ENCODE measurements at places on chromosomes 5 and 9.

DNA sequence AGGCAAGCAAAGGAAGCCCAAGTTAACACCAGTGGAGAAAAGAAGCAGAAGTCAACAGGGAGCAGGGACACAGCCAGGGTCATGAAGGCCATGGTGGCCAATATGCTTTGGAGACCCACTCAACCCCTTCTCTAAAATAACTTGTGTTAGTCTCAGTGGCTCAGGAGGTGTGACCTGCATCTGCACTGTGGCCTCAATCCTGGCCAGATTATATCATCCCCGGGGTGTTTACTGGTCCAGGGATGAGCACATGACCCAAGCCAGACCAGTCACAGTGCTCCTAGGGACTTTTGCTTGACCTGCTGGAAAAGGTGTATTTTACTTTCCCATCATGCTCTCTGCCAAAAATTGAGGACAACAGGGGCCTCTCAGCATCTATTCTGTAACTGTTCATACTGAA lies 105.2 kb downstream of the DPYSL3 start:
- no peak for DNase-seq

DNA sequence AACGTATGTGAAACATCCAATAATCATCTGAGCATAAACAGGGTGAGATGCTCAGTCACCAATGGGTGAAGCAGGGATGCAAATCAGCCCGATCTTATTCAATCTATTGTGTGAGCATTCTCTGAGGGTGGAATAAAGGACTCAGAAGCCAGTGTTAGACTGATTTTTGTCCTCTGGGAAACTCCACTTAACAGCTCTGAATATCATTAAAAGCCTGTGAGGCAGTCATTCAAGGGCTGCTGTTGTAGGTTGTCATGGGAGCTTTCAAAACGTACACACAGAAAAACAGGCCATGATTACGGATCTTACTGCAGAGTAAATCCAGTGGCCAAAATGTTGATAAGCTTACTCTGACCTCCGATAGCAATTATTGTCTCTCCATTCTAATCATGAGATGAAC lies 266.5 kb upstream of the EFNA5 start:
- no peak for DNase-seq

DNA sequence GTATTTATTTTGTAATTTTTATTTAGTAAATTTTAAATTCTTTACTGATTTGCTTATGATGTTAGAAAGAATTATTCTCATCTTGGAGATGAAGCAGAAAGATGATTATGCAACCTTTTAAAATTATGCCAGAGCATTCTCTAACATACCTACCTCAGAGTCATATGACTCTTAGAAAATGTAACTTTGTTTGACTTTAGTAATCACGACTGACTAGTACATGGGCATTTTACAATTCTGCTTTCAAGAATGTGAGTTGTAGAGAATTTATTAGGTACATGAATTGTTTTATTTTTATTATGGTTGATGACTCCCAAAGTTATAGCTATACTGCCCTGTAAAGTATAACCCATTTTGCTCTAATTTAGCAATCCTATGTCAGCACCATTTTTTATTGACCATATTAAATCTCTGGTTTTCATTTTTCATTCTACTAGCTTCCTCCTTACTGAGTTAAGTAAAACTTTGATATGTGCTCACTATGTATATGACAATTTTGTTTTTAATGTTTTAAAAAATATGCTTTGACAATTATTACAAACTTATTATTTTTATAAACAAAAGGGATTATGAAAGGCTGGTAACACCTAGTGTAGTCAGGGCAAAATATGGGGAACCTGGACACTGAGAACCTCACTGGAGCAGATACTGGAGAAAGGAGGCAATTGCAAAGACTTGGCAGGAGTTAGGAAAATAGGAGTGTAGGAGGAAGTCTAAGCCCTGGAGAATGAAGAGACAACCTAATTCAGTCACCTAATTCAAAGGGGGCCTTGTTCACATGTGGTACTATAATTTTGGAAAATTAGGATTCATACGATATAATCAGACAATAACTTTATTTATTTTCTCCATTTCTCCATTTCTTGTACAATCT lies 249.7 kb upstream of the DAB2 start:
- DNase-seq, result no peak

DNA sequence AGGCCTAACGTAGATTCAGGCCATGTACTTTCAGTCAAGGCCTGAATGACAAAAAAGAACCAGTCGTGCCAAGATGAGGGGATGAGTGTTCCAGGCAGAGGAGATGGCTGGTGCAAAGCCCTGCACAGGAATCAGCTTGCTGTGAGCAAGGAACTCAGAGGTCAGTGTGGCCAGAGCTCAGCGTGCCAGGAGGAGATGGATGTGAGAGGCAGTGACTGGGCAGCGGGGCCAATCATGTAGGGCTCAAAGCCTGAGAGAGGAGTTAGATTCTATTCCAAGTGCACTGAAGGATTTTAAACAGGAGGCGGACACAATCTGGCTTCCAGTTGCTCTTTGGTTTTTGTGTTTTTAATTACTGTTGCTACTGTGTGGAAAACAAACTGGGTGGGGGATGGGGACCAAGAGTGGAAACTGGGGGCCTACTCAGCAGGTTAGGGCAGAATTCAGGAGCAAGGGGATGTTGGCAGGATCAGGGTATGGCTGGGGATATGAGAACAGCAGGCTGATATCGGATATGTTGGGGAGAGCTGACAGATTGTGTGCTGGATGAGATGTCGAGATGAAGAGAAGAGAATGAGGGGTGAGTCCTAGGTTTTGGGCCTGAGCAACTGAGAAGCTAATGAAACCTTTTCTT lies 64.3 kb downstream of the ANGPTL2 start:
- DNase-seq, result no peak

DNA sequence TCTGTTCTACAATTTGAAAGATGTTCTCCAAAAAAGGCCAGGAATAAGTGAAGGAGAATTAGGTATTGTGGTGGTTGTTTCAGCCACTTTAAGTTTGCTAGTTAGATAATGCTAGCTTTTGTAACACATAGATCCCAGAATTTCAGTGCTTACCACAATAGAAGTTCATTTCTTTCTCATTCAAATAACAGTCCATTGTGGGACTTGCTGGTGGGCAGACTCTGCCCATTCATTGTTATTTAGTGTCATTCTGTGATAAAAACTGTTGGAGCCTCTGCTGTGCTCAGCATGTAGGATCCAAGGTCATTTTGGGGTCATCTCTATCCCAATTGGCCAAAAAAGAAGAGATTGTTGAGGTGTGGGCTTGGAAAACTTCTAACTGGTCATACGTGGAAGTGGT lies 106.8 kb downstream of the CCDC192 start:
- DNase-seq, result no peak

- no peak for DNase-seq
Observed at GRCh38 chr9:6133346-6134063, 82.1 kb upstream of the IL33 start.

DNA sequence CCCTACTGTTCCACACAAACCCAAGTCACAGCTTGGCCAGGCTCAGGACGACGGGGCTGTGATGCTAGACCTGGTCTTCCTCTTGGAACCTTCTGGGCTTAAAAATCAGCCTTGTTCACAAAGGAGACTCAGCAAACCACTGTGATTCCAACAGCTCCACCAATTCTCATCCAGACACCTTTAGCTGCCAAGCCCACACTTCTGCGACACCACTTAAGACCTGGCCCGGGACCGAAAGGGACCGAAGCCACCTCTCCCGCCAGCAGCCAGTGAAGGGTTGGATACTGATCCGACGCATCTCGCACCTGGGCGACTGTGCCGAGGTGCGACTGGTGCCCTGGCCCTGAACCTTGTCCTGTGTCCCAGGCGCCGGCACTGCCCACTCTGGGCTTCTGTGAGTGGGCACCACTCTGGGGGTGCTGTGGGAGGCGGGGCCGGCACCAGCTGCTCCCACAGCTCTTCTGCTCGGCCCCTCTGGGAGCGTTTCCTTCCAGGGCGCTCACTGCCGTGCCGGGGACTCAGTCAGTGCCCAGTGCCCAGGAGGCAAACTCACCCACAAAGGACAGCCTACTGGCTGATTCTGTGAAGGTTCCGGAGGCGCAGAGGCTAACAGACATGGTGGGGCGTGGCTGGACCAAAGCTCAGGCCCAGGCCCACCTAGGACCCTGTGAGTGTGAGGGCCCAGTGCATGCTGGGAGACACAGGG lies 50.9 kb downstream of the EXD3 start:
- no peak for DNase-seq

DNA sequence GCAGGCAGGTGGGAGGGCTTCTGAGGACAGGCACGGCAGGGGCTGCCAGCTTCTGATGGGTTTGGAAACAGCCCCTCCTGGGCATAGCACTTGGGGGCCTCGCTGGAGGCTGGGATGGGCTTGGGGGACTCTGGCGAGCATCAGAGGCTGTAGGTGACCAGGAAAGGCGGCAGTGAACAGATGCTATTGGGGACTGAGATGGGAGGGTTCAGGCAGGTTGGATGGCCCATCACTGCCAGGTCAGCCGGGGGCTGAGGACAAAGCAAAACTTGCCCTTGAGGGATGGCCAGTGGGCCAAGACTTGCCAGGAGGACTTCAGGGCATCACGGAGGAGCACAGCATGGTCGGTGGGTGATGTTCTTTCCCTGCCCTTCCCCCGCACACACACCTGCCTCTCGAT lies 6.7 kb downstream of the AIF1L start:
- DNase-seq, result no peak

DNA sequence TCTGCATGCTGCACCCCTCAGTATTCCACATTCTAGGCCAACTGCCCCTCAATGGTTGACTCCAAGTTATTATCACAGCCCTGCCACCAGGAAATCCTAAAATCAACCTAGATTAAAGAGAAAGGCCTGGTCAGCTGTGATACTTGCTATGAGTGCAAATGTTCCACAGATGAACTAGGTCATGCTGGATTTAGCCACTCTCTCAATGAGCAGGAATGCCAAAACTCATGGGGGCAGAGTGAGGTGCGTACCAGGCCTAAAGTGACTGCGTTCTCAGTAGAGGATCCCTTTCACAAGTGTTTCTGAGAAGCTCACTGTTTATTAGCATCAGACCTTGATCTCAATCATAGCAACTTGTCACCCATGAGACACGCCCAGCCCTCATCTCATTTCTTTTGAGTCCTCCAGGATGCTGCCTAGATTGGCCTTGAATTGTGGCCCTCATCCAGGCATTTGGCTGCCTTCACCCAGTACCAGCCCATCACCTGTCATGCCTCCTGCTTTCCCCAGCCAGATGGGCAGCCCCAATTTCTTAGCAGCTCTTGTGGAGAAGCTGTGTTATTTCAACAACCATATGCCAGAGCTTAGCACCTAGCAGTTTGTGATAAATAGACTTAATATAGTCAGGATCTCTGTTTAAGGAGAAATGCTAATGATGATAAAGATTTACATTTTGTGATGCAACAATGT lies 383.9 kb downstream of the CTNND2 start:
- DNase-seq, result no peak

DNA sequence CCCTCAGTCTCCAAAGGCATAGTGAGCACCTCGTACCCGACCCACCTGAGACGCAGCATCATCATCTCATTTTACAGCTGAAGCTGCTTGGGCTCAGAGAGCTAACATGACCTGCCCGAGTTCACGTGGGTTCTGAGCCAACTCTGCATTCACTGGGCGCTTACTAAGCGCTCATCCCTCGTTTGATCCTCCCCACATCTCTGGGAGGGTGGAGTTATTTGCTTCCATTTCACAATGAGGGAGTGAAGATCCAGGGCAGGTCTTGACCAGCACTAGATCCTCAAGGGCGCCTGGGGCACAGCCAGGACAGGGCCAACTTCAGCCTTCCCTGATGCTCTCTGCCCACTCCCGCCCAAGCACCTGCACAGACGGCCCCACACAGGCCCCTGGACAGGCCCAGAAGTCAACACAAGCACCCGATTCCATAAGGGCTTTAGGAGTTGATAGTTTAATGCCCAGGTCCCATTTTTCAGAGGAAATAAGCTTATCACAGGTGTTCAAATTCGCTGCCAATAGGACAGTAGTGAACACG lies 80.8 kb downstream of the HRH2 start:
- no peak for DNase-seq

DNA sequence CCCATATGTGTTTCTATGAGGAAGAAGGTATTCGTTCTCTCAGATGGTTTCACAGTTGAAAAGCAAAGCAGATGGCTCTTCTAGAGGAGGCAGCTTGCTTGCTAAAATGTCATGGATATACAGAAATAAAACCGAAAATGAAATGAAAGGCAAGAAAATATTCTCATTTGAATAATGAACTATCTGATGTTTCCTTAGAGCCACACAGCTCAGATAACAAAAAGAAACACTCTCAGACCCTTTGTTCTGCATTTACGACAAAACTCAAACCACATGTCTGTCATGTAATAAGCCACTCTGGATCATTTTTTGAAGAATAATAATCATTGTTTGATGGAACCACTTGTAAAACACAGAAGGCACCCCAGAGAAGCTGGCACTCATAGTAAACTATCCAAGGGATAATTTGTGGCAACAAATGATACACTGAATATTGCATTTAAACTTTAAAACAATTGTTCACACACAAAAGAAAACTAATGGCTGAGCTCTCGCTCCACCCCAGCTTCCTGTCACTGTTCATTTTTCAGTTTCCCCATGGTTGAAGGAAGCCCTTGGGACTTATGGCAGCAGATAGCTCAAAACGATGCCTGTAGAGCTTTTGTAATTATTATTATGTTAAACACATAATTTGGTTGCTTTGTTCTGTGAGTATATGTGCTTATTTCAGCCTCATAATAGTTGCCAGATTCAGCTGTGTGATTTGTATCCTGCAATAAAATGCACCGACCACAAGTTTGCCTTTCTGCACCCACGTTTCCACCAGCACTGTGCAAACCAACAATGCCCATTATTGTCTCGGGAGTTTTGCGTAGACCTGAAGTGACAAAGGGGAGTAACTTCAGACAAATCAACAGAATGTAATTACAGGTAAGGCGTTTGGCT lies 256.0 kb downstream of the TMEM167A start:
- no peak for DNase-seq

GRCh38 chr5:172102913-172103626 lies 85.0 kb downstream of the STK10 start:
- DNase-seq, result no peak

DNA sequence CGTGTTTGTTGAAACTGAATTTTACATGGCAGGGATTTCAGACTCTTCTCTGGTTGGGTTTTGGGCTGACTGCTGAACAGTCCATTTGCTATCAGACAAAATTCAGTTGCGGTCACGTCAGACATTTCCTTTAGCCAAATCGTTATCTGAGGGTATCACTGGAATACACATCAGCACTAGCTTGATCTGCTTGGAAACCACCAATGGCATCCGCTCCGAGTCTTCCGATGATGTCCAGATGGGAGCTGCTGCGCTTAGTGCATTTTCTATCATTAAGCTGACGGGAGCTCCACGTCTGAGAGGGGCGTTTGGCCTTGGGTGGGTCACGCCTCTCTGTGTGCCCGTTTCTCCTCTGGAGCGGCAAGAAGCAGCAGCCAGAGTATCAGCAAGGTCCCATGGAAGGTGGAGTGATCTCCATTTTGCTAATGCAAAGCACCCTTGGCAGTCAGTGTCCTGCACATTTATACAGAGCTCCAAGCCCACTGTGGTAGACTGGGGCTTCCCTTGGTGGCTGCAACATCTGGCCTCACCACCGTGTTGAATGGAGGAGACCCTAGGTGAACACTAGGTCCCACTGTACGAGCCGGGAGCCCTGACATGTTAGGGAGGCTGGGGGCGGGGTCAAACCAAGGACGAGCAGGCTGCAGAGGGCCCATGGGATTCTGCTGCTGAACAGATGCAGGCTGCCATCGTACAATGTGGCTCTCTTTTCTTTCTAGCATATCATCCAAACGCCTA lies 134.6 kb upstream of the PHYKPL start:
- DNase-seq, result no peak

GRCh38 chr9:5876026-5876425 lies 14.7 kb upstream of the MLANA start:
- DNase-seq, result no peak

GRCh38 chr5:96254980-96255691 lies 177.9 kb downstream of the PCSK1 start:
- DNase-seq, result no peak

GRCh38 chr5:86554638-86555037 lies 63.1 kb upstream of the COX7C start:
- no peak for DNase-seq

Data from activated T-helper 1 cell treated with Interleukin-2 at 50 U/mL for 16 hours (primary cell).